ENCODE measurements at places on chromosomes 4 and X. TPM values are rescaled to one million over a fixed set of nuclear protein-coding genes. Genes with fewer than 3 reads are reported as not detected.

The MAP9 gene
- total RNA-seq, result 11.9 TPM

The DDX53 gene
- total RNA-seq, result not detected

The RTL9 gene
- 0.09 TPM for total RNA-seq

The MAGEB2 gene
- not detected for total RNA-seq

The LINC00632 gene
- total RNA-seq, result 1.2 TPM

The MTMR8 gene
- 0.49 TPM for total RNA-seq

The TAF7L gene
- not detected for total RNA-seq

The CLDN22 gene
- not detected for total RNA-seq

The MAGEA12 gene
- not detected for total RNA-seq

The UGT2B10 gene
- not detected for total RNA-seq

The TCEAL8 gene
- 83.1 TPM for total RNA-seq

The MAGEC3 gene
- not detected for total RNA-seq

The MAGEA9B gene
- not detected for total RNA-seq

The GCNA gene
- 1.6 TPM for total RNA-seq

The RGS12 gene
- 55.4 TPM for total RNA-seq

The USP51 gene
- total RNA-seq, result 0.09 TPM

The ADH1B gene
- not detected for total RNA-seq

The PDCL2 gene
- not detected for total RNA-seq

The SSX1 gene
- not detected for total RNA-seq

Data from airway epithelial cell (primary cell).